Bronchial epithelial cell (primary cell): ENCODE measurements at places on chromosomes 6 and 20. TPM values are rescaled to one million over a fixed set of nuclear protein-coding genes. Genes with fewer than 3 reads are reported as not detected.
A peak's percentile ranks its signal among the peaks of the same experiment; 100 is the strongest.

Gene BACH2
- total RNA-seq: 0.38 and 2.1 TPM in 2 replicates

DNA sequence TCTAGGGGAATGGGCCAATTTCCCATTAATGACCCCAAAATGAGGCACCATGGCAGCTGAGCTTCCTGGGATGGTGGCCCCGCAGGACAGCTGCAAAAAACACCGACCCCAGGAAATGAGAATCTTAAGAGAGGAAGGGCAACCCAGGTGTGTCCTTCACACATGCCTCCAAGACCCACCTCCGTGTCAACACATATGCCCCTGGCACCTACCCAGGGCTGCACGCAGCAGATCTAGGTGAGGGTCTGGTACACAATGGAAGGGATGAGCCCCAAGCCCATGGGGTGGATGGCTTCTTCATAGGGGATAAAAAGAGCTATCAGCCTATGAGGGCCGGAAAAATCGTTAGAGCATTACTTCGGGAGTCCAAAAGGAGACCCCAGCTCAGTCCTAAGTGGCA lies 9.5 kb downstream of the MTCH1 start:
- no peak for DNase-seq

DNA sequence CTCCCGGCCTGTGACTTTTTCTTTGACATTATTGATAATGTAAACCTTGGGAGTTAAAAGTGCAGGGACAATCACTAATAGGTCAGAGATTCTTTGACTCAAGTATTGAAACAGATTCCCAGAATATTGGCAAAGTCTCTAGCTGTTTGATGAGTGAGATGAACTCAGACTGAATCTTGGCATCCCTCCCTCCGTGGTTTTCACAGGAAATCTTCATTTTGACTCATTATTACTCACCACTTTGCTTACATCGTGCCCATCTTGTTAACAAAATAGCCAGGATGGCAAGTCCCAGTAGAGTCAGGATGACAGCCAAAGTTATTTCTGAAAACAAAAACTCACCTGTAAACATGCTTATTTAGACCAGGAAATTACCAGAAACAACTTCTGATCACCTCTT lies 2.0 kb downstream of the TSBP1 start:
- DNase-seq: peak; percentile 96

GRCh38 chr6:79307321-79308036 lies 73.0 kb upstream of the HMGN3 start:
- DNase-seq: peak; percentile 96

DNA sequence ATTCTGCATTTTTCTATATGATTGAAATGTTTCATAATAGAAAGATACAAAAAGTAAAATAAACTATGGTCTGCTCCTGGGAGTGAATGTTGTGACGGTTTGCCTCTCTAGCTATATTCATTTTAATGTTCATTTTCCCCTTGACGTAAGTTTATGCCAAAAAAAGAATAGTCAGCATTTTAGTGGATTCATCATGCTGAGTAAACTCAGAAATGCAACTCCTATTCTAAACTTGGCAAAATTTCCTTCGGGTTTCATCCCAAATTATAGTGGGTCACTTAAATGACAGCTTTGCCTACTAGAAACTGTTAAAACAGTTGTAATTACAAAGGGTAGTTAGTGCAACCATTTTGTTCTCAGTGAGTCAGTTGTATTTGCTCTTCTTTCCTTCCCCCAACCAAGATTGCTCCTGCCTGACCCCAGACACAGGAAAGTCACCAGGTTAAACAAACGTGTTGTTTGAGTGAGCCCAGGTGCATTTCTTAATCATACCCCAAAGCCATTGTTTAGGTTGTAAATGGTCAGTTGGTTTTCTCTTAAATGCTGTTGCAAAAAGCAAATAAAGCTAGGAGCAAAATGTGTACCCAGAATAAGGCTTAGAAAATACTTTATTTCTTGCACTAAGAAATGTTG lies 482.3 kb upstream of the SOX4 start:
- DNase-seq: peak; percentile 48

DNA sequence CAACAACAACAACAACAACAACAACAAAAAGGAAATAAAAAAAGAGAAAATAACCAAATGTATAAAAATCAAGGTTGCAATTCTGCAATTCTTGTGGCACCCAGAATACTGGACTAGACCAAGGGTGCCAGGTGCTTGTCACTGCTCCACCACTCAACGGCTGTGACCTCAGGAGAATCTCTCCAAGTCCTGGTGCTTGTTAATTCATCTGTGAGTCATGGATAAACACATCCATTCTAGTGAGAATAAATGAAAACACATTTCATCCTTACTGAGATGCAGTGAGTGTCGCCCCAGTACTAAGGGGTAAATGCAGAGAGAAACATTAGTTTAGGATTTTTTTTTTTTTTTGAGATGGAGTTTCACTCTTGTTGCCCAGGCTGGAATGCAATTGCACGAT lies 32.0 kb downstream of the HLA-C start:
- no peak for DNase-seq

GRCh38 chr6:72783035-72783434 lies 161.2 kb downstream of the KCNQ5 start:
- no peak for DNase-seq

Gene VGLL2
- not detected in 2 replicates for total RNA-seq

Gene DEFB128
- not detected in 2 replicates for total RNA-seq
